ENCODE measurements at places on chromosomes 7 and 10.

DNA sequence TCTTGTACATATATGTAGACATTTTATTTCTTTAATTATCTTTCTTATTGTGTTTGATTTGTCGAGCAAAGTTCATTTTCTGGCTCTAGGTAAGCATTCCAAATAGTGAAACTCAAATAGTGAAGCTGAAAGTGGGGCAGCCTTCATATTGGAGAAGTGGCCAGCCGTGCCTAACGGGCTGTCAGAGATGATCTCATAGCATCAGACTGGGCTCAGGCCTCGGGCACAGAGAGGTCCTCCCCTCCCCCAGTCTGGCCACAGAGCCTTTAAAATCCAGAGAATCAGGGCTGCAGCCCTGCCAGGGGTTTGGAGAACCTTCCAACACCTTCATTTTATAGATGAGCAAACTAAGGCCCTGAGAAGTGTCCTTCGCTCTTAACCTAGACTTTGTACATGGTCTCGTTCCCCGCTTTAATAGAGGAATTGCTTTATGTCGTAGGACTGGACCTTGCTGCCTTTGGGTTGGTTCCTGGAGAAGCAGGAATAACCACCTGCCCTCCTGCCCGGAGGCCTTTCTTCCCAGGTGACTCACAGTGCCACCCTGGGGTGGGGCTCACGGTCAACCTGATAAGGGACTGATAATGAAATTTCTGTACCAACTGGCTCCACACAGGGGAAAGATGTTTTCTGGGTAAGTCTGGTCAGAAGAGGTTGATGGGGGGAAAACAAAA, 7.3 kb downstream of the TSPAN15 start:
- no peak for DNase-seq

DNA sequence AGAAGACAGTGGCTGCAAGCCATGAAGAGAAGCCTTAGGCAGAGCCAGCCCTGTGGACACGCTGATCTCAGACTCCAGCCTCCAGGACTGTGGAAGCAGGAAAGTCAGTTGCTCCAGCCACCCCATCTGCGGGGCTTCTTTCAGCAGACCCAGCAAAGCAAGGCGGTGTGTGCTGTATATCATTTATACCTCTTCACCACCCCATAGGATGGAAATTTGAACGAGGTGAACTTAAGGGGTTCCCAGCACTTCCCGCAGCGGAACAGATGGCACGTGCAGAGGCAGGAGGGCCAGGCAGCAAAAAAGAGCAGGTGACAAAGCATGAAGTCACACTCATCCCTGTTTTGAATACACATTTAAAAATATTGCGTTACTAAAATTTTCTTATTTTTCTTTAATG, 159.4 kb downstream of the ADARB2 start:
- no peak for DNase-seq

- no peak for DNase-seq
Observed at GRCh38 chr7:88775838-88776237, 16.3 kb downstream of the ZNF804B start.

DNA sequence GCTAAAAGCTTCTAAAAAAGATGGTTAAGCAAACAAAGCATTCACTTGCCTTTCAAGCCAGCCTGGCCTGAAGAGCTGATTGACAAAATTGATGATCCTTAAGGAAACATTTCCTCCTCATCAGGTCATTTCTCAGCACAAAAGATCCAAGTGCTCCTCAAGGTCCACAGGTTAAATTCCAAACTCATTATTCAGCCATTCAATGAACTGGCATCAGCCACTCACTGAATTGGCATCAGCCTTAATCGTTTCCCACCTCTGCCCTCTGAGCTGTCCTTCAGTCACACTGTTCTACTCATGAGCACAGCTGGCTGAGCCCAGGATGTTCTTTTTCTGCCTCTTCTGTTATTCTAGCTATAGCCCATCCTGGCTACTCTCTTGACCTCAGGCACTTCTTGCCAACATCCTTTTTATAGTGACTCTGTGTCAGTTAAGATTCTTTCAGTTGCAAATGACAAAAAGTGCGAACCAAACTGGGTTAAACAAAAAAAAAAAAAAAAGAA, 147.5 kb downstream of the RAB11FIP2 start:
- no peak for DNase-seq

GRCh38 chr10:50421026-50421719, 169.9 kb upstream of the ASAH2 start:
- no peak for DNase-seq

- DNase-seq, result no peak
Observed at GRCh38 chr10:14322526-14323188, 8.1 kb downstream of the FRMD4A start.

- DNase-seq, result no peak
Observed at GRCh38 chr10:17607603-17608332, 9.4 kb downstream of the HACD1 start.

GRCh38 chr7:6691609-6692106, 15.1 kb downstream of the ZNF12 start:
- DNase-seq, result no peak

- DNase-seq, result no peak
Observed at GRCh38 chr7:123711832-123712293, 36.9 kb downstream of the WASL start.

DNA sequence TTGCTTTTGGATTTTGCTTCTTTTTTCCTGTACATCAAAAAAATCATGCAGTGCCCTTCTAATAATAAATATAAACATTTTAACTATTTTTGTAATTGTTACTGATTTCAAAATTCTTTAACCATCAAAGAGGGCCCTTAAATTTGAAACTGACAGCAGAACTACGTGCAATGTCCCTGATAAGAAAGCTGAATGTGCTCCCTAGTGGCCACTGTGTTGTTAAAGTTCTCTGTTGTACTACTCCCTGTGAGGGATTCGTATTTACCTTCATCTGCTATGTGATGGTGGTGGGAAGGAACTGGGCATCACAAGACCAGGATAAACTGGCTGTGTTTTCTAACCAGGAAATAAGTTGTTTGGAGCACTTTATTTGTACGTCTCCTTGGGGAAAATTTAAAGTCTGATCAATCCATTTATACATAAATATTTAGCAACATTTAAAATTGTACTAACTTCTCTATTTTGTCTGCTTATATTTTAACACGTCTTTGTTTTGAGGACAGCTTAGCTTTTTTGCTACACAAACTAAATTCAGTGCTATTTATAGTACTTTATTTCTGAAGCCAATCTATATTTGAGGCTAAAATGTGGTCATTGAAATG, 322.4 kb downstream of the HGF start:
- no peak for DNase-seq

DNA sequence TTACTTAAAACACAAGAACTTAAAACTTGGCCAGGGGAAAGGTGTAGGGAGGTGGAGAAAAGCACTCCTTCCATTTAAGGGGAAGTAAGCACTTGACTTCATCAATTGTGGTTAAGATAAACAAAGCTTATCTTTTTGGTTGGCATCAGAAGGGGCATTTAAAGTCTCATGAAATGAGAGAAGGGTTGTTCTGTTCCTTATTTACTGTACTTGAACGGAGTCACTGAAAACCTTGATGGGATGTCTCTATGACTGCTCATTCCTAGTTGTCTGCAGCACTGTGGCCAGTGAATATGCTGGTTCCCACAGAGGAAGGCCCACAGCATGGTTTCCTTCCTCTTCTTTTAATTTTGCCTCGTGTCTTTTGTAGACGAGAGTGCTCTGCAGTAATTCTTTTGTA, 229.3 kb downstream of the AUTS2 start:
- DNase-seq, result no peak

- no peak for DNase-seq
Observed at GRCh38 chr7:130831322-130831721, 97.3 kb upstream of the KLF14 start.

DNA sequence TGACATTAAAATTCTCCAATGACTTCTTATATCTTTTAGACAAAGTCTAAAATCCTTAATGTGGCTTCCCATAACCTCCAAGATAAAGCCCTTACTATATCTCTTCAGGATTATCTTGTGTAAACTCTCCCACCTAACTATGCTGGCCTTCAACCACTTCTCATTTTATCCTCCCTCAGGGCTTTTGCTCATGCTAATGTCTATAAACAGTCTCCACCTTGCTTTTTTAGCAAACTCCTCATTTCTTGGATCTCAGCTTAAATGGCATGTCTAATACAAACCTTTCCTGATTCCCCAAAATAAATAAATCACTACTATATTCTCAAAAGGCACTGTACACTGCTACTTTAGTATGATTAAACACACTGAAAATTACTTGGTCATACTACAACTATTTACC, 181.2 kb downstream of the LRRN3 start:
- no peak for DNase-seq

- no peak for DNase-seq
Observed at GRCh38 chr7:1085266-1085665, 2.6 kb upstream of the GPER1 start.

GRCh38 chr7:128034825-128035224, 3.6 kb upstream of the LRRC4 start:
- no peak for DNase-seq

DNA sequence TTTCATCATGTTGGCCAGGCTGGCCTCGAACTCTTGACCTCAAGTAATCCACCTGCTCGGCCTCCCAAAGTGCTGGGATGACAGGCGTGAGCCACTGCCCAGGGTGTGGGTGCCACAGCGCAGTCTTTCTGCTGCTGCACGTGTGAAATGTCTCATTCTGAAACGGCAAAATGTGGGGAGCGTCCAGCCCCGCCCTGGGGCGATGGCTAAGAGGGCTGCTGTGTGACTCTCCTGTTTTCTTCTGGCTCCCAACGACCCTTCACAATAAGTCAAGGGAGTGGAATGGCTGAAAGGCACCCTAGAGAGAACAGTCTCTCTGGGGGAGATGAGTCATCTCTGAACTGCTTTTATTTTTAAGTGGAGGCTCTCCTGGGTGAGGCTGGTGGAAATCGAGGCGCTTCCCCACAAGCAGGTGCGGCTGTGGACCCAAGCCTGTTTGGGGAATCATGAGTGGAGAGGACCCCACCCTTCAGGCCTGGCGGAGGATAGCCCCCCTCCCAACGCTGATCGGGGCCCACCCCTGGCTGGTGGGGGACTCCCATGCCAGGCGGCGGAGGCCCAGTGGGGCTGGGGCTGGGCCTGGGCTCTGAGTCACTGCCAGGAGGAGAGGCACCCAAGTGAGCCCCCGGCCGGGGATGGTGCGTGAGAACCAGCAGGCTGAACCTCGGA, 18.0 kb downstream of the ADAP1 start:
- DNase-seq, result peak; percentile 55

DNA sequence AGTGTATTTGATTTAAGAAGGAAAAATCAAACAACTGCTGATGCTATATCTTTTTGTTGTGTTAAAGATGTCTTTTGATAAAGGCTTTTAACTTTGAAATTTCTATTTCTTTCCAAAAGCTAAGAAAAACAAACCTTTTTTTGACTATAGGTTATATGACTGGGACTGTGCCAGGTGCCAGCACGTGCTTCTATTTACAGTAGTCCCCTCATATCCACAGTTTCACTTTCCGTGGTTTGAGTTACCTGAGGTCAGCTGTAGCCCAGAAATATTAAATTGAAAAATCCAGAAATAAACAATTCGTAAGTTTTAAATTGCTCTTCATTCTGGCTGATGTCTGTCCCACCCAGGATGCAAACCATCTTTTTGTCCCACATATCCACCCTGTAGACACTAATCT, 104.3 kb downstream of the BBS9 start:
- DNase-seq, result no peak

Data from stimulated activated CD8-positive, alpha-beta memory T cell treated with anti-CD3 and anti-CD28 coated beads, Interleukin-15, amount 100 ng/mL, for 48 hours (primary cell).